ENCODE measurements at places on chromosomes 7 and 10.

DNA sequence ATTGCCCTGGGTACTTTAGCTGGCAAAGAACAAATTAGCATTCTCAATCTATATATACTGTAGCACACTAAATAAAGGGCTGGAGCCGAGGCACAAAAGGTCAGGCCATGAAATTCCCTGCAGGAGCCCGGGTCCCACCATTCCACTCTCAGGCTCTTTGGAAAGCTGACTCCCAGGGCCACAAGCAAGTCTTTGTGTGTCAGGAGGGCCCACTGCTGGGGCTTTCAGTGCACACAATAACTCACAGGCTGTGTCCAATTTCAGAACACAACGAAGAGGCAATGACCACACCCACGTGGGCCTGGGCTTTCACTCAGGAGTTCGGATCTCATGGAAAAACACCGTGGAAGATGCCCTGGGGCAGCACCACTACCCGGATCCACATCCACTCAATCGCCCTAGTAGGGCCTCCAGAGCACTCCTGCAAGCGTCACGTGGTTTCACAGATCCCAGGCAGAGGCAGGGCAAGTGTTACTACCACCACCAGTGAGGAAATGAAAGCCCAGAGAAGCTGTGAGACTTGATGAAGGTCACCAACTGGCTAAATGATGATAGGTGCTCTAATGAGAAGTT is 60.3 kb downstream of the COBL start:
- DNase-seq: no peak

DNA sequence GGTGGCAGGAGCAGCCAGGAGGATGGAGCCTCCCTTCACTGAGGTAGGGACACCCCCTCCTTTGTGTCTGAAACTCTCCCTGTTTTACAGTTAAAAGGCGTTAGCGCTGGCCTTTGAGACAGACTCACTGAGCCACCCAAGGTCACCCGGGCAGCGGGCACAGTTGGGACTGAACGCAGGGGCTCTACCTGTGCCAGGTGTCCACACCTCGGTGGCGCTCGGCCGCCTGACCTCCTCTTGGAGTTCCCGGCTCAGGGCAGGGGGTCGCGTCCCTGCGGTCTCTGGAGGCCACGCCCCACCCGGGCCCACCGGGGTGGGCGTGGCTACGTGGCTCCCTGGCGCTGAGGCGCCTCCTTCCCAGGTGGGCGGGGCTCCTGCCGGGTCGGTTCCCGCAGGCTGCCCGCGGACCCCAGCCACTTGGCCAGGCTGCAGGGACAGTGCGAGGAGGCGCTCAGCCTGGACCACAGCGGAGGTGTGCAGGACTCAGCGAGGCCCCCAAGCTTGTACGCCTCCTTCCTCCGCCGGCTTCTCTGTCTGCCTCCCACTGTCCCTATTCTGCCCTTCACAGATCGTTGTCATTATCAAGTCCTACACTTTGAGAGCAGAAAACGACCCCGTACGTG is 39.9 kb upstream of the LEP start:
- no peak for DNase-seq

DNA sequence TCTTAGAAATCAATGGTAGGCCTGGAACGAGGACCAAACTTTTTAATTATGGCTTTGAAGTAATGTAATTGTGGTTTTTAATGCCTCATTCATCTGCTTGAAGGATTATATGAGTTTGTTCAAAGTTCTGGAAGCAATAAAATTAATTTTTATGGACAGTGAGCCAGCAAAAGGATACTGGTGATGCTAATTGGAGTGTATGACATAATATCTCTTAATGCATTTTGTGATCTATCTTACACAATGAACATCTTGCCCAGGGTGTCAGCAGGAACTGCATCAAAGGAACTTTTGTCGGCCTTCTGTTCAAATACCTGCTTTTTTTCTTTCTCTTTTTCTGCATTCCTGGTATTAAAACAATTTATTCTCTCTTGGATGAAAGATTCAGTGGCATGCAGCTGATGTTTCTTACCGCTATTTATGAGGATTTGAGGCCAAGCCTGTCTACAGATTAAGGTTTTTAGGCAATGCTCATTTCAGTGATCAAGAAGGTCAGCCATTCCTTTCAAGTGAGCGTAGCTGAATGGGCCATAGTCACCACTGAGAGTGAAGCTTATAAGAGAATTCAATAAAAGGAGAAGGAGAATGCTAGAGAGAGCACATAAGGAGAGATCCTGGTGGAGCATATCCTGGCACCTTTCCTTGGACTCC is 974.8 kb downstream of the SORCS3 start:
- no peak for DNase-seq

DNA sequence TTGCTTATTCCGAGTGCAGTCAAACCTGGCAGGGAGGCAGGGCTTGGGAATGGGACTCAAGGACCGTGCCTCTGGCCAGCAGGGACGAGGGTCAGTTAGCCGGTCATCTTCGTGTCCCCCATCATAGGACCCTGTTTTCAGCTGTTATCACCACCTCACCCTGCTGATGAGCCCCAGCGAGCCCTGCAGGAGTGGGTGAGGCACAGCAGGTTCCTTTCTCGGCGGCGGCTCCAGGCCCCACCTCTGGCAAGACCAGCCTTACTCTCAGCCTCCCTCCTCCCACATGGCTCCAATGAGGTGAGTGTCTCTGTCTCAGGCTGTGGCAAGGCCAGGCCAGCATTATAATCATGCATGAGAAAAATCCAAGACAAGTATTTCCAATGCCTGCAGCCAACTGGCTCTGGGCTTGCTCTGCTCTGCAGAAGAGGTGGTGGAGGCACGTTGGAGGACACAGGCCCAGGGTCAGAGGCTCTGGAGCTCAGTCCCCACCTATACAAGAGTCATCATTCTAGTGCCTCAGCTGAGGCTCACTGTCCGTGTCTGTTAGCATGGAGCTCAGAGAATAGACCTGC is 15.7 kb downstream of the PKD1L1 start:
- DNase-seq: no peak

- DNase-seq: no peak
These were observed 12.9 kb upstream of the KCP start for GRCh38 chr7:128923411-128923800.

Data from NCI-H187 (cell line).